NCI-H1105 (cell line): ENCODE measurements at places on chromosomes 5 and 9.

DNA sequence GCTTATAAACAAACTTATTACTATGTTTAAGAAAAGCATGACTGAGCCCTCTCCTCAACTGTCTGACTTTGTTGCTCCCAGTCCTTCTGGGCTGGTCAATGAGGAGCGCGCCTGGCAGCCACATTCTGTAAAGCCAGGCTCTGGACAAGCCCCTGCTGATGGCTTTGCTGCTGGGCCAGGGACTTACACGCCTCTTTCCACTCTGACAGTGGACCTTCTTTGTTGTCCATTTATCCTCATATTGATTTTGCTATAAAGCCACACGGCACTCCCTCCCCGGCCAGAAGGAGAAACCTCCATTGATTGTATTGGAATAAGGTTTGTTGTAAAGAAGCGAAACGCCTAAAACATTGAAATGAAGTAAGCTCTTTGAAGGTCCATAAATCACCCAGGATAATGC, 50.6 kb downstream of the C5orf15 start:
- no peak for DNase-seq

- DNase-seq = no peak
Measured at GRCh38 chr9:81171689-81172088, 517.7 kb downstream of the TLE1 start.

- DNase-seq = no peak
Measured at GRCh38 chr9:109624896-109625295, 126.8 kb upstream of the PTPN3 start.

- DNase-seq = no peak
Measured at GRCh38 chr5:111743988-111744387, 13.0 kb downstream of the NREP start.

- no peak for DNase-seq
Measured at GRCh38 chr5:143244990-143245389, 158.5 kb downstream of the NR3C1 start.

DNA sequence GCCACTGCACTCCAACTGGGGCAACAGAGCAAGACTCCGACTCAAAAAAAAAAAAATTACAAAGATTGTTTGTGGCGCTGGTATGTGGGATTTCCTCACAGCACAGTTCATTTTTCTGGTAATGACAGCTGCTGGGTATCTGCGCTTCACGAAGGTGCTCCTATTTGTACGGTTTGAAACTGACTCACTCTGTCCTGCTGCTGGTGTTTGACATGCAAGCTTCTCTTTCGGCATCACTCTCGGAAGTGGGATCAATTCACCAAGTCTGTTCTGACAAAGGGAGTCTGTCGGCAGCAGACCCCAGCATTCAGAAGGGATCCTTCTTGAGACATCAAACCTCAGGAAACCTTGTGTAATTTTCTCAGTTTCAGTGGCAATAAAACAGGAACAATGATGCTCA, 26.3 kb downstream of the MAML1 start:
- no peak for DNase-seq

- DNase-seq = no peak
Measured at GRCh38 chr5:58300346-58300895, 159.5 kb downstream of the PLK2 start.

DNA sequence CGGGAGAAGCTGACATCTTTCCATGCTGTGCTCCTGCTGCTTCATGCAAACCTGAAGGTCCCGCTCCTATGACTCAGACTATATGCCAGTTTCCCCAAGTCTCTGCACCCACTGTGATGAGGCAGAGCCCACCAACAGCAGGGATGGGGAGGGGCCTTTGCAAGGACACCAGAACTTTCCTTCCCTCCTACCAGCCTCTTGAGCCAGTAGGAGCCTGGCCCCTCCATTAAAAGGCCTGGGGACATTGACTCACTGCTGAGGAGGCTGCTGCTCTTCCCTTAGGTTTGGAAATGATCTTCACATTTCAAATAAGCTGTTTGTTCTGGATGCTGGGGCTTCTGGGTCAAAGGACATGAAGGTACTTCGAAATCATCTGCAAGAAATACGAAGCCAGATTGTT, 26.1 kb upstream of the CTSL start:
- no peak for DNase-seq

DNA sequence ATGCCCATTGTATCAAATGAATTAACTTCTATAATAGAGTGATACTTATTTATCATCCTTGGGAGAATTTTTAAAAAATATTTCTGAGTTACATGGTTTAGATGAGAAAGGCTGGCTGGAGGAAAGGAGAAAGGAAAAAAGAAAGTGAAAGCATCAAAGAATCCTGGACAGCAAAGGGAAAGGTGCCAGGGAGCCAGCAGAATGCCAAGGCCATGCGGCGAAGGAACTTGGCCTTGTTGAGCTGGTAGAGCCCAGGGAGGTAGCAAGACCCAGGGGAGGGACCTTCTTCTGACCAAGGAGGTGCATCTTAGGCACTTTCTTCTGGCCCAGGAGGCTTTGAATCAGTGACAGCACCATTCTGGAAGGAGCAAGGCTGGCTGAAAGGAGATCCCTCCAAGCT, 240.5 kb downstream of the ENC1 start:
- no peak for DNase-seq

- DNase-seq = no peak
Measured at GRCh38 chr5:1204693-1205242, 3.4 kb downstream of the SLC6A19 start.

GRCh38 chr5:54390015-54390414, 65.5 kb upstream of the HSPB3 start:
- DNase-seq = peak; percentile 57

GRCh38 chr5:14326035-14326903, 183.1 kb downstream of the TRIO start:
- no peak for DNase-seq

- DNase-seq = no peak
Measured at GRCh38 chr5:5315068-5315980, 107.2 kb upstream of the ICE1 start.

- no peak for DNase-seq
Measured at GRCh38 chr5:86929123-86929766, 311.5 kb downstream of the COX7C start.

- DNase-seq = no peak
Measured at GRCh38 chr5:163562071-163562470, 56.7 kb downstream of the MAT2B start.

DNA sequence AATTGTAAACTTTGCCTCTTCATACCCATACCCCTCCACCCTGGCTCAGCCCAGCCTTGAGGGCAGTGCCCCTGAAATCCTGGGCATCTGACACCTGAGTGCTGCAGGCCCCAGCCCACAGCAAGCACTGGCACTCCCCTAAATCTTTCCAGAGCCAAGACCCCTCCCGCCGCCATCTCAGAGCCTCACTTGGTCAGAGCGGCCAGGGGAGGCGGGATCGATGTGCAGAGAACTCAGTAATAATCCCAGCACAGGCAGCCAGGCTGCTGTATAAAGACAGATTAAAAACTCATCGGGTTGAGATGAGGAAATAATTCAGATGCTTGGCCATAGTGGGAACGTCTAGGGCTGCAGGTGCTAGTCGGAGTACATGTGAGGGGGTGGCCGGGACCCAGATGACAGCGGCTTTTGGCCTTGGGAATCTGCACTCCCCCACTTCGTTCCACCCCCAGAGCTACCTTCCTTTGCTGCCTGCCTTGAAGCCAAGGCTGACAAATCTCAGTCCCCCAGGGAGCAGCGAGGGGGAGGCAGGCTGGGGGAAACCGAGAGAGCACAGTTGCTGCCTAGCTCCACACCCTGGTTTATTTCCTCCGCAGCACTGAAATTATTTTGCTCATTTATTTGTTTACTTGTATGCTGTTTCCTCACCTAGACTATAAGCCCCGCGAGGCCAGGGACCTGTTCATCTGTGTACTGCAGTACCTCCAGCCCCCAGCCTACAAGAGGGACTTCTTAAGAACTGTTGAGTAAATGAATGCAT, 19.5 kb upstream of the ARAP3 start:
- no peak for DNase-seq

DNA sequence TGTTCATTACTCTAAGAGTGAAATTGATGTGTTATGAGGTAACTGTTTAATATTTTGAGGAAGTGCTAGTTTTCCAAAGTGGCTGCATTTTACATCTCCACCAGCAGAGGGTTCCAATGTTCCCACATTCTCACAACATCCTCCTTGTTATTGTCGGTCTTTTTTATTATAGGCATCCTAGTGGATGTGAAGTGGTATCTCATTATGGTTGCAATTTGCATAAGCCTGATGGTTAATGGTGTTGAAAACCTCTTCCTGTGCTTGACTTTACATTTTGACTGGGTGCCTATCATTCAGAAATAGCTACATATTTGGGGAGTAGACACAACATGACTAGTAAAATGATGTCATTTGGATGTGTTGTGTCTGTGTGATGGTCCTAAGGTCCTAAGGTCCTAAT, 143.6 kb downstream of the MRPS30 start:
- peak; percentile 7 for DNase-seq

GRCh38 chr5:160354666-160355065, 15.8 kb downstream of the C1QTNF2 start:
- DNase-seq = no peak

GRCh38 chr9:69193685-69194032, 19.6 kb downstream of the TJP2 start:
- DNase-seq = no peak

- DNase-seq = no peak
Measured at GRCh38 chr5:146084376-146084775, 21.0 kb downstream of the PLAC8L1 start.

- no peak for DNase-seq
Measured at GRCh38 chr9:2798423-2798822, 45.5 kb downstream of the PUM3 start.

DNA sequence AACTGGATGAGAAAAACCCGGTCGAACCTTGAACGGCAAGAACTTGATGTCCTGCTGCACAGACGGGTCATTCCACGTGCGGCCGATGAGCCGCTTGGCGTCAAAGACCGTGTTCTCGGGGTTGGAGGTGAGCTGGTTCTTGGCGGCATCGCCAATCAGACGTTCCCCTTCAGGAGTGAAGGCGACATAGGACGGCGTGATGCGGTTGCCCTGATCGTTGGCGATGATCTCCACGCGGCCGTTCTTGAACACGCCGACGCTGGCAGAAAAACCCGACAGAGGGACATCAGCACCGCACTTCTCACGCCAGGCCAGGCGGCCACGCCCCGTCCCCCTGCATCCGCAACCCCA, 519 bp downstream of the HSPA5 start:
- DNase-seq = peak; percentile 2

- DNase-seq = no peak
Measured at GRCh38 chr5:1944408-1944807, 61.7 kb upstream of the IRX4 start.

DNA sequence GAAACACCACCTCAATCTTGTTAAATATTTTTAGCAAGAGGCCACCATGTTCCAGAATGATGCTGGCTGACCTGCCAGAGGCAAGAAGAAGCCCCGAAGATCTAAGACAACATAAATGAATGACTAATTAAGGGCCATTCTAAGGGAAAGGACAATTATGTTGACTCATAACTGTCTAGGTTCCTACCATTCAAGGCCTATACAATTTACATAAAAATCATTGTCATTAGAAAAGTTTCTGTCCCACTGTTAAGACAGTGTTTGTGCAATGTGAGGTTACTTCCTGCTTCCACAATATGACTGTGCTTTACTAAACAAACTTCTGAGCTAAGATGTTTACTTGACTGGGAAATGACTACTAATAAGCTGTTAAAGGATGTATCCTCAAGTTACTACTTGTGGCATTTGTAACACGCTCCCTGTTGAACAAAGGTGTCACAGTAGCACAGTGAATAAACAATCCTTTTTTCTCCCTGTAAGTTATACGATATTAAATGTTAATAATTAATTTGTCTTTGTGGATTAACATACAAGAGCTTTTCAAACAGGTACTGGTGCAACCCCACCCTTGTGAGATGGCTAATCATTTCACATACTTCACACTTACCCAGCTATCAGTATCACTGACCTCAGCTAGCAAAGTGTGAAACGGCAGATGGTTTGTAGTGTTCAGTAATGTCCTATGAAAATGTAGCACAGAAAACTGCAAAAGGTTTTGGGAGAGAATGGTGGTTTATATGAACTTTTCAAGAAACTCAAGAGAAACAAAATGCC, 195.8 kb downstream of the EFNA5 start:
- DNase-seq = no peak

DNA sequence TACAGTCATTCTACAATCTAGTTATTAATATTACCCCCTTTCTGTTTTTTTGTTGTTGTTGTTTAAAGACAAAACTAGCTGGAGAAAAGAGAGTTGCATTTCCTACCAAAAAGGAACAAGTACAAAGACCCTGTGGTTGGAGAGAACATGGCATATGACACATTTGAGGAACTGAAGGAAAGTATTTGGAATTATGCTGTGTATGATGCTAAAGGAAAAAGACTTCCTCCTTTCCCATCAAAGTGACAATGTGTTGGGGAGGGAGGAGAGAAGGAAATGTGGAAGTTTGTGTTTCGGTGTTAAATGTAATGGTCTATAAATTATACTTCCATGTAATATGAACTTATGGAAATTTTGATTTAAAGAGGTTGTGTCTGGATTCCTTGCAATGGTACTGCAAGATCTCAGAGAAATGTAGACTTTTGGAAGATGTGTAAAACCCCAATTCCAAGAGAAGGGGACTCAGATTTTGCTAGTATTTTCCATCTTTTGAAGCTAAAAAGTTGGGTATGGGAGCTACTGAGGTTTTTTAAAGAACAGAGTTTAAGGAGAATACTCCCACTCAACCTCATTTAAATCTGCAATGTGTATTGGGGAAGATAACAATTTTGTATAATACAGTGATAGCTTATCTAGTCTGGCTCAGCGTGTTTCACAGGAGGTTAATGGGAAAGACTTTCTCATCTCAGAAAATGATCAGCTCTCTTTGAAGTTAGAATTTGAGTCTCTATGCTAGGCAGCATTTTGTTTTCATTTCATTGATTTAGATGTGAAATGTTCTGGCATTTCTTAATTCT, 15.4 kb upstream of the TNFSF8 start:
- DNase-seq = no peak

DNA sequence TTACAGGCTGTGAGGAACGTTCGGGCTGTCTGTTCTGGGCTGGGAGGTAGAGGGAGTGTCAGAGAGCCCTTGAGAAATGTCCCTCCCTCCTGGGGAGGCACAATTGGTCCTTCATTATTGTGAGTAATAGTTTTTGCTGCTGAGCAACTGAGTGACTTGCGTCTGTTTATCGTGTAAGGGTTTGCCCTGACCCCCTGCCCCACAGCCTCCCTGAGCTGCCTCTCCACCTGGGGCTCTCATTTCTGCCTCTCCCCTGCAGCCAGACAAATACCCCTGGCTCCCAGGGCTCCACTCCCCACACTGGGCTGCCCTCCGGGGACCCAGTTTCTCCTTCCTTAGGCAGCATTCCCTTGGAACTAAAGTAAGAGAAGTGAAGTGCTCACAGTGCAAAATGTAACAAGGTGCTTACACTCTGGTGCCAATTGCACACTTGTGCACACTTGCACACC, 174.9 kb upstream of the MVB12B start:
- no peak for DNase-seq

- no peak for DNase-seq
Measured at GRCh38 chr9:92715488-92716231, 45.7 kb upstream of the IPPK start.

GRCh38 chr5:50922942-50923767, 256.7 kb downstream of the PARP8 start:
- no peak for DNase-seq

GRCh38 chr5:151896031-151896691, 28.5 kb downstream of the GLRA1 start:
- DNase-seq = no peak
